GM04504 (cell line): ENCODE measurements at places on chromosomes 6 and 20.

- no peak for DNase-seq
These were observed 314.1 kb downstream of the PTPRT start for GRCh38 chr20:42875581-42875980.

GRCh38 chr6:138001750-138002349 is 105.4 kb downstream of the PERP start:
- DNase-seq = peak; percentile 16

GRCh38 chr6:42988486-42989020 is 4.2 kb downstream of the PPP2R5D start:
- no peak for DNase-seq

DNA sequence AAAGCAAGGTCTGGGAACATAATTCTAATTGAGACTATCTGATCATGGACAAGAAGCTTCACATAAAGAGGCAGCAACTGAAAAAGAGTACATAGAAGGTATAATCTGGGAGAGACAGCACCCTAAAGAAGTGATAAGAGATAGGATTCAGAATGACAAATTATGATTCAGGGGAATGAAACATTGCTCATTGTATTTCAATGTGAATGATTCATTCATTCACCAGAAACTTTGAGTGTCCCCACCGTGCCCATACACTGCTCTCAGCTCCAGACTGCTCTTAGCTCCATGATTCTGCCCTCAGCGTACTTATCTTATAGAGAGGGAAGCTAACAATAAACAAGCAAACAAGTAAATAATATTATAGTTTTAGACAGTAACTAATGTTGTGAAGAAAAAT is 329.3 kb upstream of the IRAK1BP1 start:
- DNase-seq = no peak

- DNase-seq = no peak
These were observed 126.8 kb downstream of the CDH4 start for GRCh38 chr20:61378694-61379355.

DNA sequence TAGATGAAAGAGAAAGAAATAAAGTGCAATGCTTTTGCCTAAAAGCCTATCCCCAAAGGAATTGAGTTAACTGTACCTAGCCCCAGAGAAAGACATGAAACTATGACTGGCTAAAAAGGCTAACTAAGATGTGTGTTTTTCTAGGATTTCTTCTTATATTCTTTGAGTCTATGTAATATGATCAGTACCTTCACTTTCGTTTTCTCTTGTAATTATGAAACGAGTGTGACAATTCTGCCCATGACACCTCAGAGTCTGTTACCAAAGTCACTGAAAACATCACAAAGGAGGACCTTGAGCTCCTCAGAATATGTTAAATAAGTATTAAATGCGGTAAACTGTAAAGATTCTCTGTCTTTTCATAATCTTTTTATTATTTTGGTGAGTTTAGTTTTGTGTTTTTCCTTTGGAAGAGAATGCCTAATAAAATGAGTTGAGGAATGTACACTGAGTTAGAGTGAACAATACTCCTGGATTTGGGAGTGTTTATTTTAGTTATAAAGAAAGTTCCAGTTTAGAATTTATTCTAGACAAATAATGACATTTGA is 141.3 kb downstream of the FUT9 start:
- DNase-seq = no peak

GRCh38 chr20:59221707-59222252 is 58.2 kb downstream of the ZNF831 start:
- no peak for DNase-seq

DNA sequence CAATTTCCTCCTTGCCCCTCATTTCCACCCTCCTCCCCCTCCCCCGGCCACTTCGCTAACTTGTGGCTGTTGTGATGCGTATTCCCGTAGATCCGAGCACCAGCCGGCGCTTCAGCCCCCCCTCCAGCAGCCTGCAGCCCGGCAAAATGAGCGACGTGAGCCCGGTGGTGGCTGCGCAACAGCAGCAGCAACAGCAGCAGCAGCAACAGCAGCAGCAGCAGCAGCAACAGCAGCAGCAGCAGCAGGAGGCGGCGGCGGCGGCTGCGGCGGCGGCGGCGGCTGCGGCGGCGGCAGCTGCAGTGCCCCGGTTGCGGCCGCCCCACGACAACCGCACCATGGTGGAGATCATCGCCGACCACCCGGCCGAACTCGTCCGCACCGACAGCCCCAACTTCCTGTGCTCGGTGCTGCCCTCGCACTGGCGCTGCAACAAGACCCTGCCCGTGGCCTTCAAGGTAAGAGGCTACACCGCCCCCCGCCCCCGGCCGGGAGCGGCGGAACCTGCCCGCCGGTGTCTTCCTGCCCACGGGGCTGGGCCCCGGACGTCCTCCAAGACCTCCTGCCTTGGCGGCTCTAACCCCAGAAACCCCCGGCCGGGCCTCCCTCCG is 44.9 kb upstream of the SUPT3H start:
- DNase-seq = no peak
